Heart left ventricle (tissue), 16 donors: ENCODE measurements at places on chromosomes 4 and X. TPM values are rescaled to one million over a fixed set of nuclear protein-coding genes. Genes with fewer than 3 reads are reported as not detected.

ARL9 gene
- not detected for total RNA-seq

POU3F4 gene
- not detected for total RNA-seq

RNF175 gene
- total RNA-seq = 0.66 TPM

MMRN1 gene
- total RNA-seq = 3.8 TPM

PWWP3B gene
- 13.2 TPM for total RNA-seq

NRK gene
- 0.72 TPM for total RNA-seq

HS3ST1 gene
- total RNA-seq = 2.2 TPM

CASP3 gene
- 10.4 TPM for total RNA-seq

MAGEA11 gene
- total RNA-seq = not detected

CT47A1 gene
- not detected for total RNA-seq

NAP1L5 gene
- total RNA-seq = 2.7 TPM

RAPGEF2 gene
- 62.9 TPM for total RNA-seq

FBXW7 gene
- total RNA-seq = 57.0 TPM

CPXCR1 gene
- total RNA-seq = not detected

TRIM75 gene
- total RNA-seq = not detected

NAAA gene
- total RNA-seq = 6.1 TPM

CT45A10 gene
- total RNA-seq = not detected

VSIG4 gene
- 27.5 TPM for total RNA-seq

TRIML2 gene
- not detected for total RNA-seq

FAM9B gene
- total RNA-seq = not detected

CT45A3 gene
- total RNA-seq = not detected

HPGD gene
- 0.80 TPM for total RNA-seq

SSX4 gene
- not detected for total RNA-seq

TREX2 gene
- total RNA-seq = 0.48 TPM

FBXO8 gene
- total RNA-seq = 21.8 TPM

TMPRSS11F gene
- total RNA-seq = not detected

TAF7L gene
- not detected for total RNA-seq

SSX2 gene
- not detected for total RNA-seq

SLC6A14 gene
- not detected for total RNA-seq

SHROOM2 gene
- 0.86 TPM for total RNA-seq

CT55 gene
- not detected for total RNA-seq
